ENCODE measurements at places on chromosomes 12 and 14.

- DNase-seq = peak; percentile 87
Measured at GRCh38 chr12:92735131-92735721, 32.4 kb downstream of the PLEKHG7 start.

DNA sequence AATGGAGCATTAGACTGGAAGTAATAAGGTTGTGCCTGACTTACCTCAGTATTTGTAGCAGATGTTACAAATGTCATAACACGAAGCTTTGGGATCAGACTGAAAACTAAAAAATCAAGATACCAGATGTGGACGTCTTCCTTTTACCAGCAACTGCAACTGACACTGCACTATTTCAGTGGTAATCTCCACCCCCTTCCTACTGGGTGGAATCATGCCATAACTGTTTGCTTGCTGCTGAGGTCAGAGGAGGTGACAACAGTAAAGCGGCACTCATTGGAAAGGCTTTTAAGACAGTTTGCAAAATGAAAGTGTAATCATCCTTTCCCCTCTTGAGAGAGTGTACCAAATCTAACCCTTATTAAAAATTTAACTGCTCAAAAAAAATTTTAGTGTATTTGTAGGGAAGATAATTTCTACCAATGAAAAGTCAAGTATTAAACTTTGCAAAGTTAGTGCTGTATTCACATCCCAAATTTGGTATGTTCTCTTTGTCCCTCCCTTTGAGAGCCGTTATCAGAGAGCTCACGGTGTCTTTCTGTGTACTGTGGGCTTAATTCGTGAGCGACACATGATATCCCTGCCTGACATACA lies 420.7 kb downstream of the NPAS3 start:
- no peak for DNase-seq

DNA sequence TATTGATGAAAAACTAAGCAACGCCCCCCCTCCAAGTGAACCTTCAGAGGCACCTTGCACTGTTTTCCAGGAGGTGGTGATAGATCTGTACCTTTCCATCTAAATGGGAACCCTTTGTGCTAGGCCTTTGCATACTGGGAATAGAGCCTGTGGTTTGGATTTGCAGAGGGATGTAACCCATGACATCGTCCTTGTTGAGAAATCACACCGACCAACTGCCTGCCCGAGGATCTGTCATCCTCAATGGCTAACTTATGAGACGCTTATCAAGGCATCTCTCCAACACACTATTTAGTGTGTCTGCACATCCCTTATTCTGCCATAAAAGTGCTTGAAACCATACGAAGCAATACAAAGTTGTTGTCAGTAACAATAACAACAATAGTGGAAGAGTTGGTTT lies 22.9 kb downstream of the NTN4 start:
- no peak for DNase-seq

DNA sequence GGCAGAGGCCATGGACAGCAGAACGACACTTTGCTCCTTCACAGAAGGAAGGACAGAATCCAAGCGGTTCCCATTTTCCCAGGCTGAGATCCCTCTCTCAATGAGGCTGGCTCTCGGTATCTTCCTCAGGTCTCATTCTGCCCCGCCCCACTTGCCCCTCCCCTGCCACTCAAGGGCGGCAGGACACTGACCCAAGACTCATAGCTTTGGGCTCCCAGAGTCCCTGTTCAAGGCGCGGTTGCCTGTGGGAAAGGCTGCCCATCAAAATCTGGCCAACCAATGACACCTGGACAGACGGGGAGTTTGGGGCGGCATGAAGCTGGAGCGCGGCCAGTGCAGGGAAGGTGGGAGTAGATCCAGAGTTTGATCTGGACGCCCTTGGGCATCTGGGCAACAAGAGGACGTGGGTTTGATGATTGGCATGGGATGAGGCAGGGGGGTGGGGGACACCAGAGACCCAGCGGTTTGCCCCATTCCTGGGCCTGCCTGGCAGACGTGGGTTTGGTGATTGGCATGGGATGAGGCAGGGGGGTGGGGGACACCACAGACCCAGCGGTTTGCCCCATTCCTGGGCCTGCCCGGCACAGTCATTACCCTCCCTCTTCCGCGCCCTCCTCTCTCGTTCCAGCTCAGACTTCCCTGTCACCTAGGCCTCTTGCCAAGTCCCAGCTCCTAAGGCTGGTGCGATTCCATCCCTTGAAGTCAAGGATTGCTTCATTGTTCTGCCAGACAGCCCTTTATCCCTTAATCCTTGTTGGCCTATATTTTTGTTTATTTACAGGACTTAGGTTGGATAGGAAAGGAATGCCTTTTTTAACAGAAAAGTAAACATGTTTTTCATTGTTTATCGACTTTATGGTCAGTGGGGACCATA lies 92.1 kb downstream of the NINJ2 start:
- DNase-seq = no peak

DNA sequence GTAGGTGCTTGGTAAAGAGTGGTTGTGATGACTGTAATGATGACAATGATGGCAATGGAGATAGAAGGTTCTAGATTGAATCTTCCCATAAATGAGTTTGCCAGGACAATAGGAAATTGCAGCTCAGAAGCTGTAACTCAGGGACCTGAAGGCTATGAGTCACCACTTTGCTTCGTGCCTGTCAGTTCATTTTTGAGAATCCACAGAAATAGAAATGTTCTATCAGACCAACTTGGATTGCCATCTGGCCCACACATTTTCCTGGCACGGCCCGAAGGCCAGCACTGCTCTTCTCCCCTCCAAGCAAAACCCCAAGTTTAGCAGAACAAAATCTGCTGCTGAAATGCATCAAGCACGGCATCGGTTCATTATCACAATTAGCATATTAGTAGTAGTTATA lies 1127.0 kb downstream of the BCL11B start:
- no peak for DNase-seq

- no peak for DNase-seq
Measured at GRCh38 chr12:59425798-59426197, 170.0 kb upstream of the SLC16A7 start.

DNA sequence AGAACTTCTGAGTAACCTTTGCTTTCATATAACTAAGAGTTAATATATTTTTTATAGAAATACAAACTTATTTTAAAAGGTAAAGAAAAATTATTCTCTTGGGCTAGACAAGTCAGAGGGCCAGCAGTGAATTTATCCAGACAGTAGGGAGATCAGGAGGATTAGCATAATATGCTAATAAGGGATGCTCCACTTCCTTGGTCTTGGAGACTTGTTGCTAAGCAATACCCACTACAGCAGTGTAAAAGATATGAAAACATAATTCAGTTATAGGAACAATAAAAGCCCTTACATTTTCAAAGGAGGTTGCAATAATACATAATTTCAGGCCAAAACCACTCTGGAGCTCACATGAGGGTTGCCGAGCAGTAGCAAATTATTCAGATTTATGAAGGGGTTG lies 615.6 kb downstream of the KCNH5 start:
- DNase-seq = no peak

GRCh38 chr12:122117979-122118378 lies 39.4 kb downstream of the MLXIP start:
- DNase-seq = no peak

GRCh38 chr14:50728836-50729235 lies 60.7 kb upstream of the SAV1 start:
- no peak for DNase-seq

GRCh38 chr12:112792301-112792700 lies 753 bp downstream of the RPH3A start:
- DNase-seq = no peak

DNA sequence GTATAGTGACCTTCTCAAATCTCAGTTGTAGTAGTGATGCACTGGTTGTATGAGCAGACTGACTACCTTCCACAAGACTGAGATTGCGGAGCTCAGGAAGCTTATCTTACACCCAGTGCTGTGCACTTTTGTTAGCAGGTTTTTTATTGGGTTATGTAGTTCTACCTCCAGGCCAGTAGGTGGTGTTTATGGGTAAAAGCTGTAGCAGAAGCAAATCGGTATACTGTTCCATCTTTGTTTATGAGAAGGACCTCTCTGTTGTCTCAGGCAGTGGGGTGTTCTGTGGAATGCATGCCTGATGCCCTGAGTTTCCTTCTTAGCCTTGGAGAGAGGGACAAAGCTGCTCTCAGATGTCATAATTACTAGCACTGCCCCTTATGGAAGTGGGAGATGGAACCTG lies 217.8 kb downstream of the LRFN5 start:
- DNase-seq = no peak

- no peak for DNase-seq
Measured at GRCh38 chr12:121287267-121287954, 9.1 kb downstream of the CAMKK2 start.

- no peak for DNase-seq
Measured at GRCh38 chr12:15276088-15276698, 46.1 kb upstream of the PTPRO start.

GRCh38 chr14:98018628-98019027 lies 1221.4 kb downstream of the VRK1 start:
- no peak for DNase-seq
